ENCODE measurements at places on chromosomes 2 and 18.
A peak's percentile ranks its signal among the peaks of the same experiment; 100 is the strongest.

DNA sequence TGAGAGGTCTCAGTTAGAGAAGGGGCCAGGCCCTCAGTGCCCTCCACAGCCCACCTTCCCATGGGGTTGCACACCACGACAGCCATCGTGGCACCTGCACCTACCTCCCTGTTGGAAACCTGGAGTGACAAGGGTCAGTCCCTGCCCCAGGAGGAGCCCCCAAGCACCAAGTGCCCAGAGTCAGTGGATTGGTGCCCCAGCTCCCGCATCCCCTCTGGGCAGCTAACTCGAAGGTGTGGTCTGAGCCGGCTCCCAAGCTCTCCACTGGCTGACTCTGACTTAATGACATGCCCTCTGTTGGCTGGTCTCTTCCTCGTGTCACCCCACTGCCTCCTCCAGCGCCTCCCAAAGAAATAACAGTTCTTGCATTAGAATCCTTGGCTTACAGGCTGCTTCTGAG is 116.4 kb downstream of the NDUFA10 start:
- no peak for DNase-seq

DNA sequence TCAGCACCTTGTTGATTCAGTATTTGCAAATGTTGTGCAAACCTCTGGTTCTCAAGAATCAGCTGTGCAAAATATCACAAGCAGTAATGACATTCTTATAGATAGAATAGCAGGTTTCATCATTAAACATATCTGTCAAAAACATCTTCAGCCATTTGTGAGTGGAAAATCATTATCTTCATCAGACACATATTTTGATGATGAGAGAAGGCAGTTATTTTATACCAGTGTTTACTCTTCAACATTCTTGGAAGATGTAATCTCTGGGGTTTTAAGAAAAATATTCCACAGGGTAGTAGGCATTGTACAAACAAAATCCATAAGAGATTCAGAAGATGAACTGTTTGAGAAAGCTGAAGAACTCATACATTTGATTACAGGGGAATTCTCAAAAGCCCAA is 64.3 kb downstream of the FSIP2 start:
- no peak for DNase-seq

DNA sequence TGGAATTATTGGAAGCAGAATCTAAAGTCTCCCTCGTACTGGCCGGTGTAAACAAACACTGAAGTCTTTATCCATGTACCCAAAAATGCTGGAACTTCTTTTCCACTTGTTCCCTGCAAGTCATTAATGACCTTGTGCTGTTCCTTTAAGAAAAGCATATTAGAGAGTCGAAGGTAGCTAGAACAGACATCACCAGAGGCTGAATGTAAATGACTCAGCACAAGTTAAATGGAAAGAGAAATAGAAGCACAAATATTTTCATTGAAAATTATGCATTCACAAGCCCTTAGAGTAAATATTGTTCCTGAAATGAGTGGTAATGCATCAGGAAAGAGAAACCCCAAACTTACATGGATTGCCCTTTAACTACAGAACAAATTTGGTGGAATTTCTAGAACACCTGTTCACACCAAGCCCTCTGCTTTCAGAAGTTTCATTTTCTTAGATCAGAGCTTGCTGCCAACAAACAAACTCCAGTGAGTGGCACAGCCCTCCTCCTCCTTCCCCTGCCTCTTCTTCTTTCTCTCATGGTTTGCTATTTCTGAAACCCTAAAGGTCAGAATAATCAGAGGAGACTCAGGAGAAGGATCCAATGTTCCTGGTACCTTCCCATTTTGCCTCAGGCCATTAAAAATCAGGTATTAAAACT is 264.3 kb downstream of the TXNL1 start:
- DNase-seq = no peak

GRCh38 chr2:36376319-36376765 is 20.8 kb downstream of the CRIM1 start:
- DNase-seq = peak; percentile 67

GRCh38 chr18:45938488-45938935 is 28.6 kb downstream of the EPG5 start:
- no peak for DNase-seq

DNA sequence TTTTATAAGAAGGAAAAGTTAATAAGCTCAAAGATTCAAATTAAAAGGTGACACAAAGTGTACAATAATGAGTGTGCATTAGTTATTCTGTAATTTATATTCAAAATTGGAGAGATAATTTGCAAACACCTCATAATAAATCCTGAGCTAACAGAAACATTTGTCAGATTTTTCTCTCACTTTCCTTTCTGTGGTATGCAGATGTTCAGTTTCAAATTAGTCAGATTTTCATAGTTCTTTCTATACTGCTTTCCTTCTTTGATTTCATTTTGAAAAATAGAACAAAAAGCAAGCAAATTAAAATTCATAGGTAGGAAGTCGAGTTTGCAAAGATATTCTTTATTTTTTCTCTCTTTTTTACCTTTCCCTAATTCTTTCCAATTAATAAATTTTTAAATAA is 1420.1 kb upstream of the NXPH2 start:
- DNase-seq = no peak

DNA sequence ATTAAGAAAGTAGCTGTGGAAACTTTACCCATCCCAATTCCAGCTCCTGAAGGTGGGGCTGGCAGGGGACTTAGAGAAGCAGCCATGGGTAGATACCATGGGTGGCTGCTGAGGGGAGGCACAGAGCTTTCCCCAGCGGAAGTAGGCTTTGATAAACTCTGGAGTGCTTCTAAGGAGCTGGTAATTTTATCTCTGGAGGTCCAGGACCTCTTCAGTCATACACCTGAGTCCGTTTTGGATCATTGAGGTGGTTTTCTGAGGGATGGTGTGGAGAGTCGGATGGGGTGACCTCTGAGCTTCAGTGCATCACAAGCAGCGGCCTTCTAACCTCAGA is 36.7 kb upstream of the BMP10 start:
- DNase-seq = no peak

GRCh38 chr2:159953136-159953823 is 109.1 kb downstream of the PLA2R1 start:
- DNase-seq = no peak

- no peak for DNase-seq
Measured at GRCh38 chr18:57447154-57447621, 12.0 kb downstream of the ONECUT2 start.

- DNase-seq = no peak
Measured at GRCh38 chr18:10585260-10585659, 59.4 kb downstream of the NAPG start.

GRCh38 chr2:173659509-173659908 is 304.8 kb downstream of the CDCA7 start:
- no peak for DNase-seq

DNA sequence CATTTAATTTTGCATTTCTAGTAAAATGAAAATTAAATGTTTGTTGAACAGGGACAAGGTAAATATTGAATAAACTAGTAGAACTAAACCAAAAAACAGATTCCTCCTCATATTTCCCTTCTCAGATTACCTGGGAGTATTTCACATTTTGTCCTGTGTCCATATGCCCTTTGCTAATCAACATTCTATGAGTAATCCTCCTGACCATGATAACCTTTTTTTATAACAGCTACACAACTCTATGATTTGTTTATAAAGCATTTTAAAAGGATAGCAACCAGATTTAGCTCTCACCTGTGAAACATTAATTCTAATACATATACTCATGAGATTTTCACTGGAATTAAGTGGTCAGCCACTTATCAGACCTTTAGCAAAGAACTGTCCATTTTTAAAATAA is 7.1 kb upstream of the DSG2 start:
- no peak for DNase-seq
